ENCODE measurements at places on chromosomes 2 and 18.

DNA sequence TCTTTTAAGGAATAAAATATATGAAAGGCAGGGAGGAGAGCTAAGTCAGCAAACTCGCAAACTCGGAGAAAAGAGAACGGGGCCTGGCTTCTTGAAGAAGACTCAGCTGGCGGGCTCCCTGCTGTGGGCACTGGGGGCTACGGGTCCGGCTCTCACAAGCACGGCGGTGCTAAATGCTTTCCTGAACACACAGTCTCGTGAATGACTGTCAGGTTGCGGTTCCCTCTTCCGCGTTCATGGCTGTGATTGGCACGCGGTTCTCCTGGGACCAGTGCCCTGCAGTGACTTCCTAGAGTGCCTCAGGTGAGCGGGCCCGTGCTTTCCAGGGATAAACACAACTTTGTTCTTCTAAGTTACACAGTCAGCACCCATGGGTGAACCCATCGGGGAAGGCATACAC lies 208.4 kb downstream of the HDAC4 start:
- no peak for DNase-seq

DNA sequence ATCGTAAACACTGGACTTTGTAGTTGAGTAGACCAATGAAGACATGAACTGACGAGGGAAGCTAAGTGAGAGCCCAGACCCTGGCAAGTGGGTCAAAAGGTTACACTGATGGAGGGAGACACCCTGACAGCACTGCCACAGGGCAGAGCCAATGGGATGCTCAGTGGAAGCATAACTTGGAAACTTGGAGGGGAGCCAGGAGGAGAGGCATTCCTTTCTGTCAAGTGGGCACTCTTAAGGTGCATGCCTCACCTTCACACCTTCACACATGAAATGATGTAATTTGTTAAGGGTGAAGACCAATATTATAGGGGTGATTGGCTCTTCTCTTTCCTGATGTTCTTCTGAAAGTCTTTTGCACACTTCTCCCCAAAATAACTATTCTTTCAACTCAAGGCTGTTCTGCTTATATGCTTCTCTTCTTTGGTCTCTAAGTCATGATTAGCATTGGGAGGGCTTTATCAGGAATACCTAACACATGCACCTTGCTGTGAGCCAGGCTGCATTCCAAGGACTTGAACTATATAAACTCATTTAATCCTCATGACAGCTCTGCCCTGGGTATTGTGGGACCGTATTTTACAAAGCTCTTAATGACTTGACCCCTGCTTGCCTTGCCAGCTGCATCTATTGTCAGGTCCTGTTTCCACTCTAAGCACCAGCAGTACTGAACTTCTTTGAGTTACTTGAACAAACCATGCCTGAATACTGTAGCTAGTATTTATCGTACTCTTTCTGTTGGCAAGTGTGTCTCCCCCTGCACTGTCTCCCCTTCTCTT lies 19.0 kb downstream of the RPL37A start:
- no peak for DNase-seq

DNA sequence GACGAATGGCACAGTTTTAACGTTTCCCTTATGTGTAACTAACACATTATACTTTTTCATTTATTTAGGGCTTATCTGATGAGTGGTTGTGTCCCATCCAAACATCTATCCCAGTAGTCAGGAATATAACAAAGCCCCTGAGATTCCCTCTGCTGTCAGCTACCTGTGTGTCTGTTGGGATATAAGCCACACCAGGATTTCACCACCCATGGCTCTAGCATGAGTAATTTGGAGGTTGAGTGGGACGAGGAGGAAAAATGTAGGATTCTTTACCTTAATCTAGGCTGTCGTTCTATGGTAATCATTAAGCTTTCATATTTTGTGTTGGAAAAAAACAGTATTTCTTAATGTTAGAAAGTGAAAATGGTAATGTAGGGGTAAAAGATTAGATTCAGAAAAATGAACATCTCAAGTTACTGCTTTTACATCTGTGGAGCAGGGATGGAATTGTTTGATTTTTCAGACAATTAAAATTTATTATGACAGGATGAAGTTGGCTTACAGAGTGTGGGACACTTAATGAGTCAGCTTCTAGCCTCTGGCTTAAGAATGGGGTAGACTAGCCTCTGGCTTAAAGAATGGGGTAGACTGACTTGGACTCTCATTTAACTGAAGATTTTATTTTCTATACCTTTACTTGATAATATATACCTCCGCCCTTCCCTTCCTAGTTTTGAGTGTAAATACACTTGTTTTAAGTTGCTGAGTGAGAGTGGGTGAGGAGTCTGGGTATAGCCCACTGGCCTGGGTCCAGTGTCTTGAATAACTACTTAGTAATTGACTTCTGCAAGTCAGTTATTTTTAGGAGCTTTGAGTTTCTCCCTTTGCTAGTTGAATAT lies 88.5 kb upstream of the RANBP2 start:
- DNase-seq = no peak

- no peak for DNase-seq
Observed at GRCh38 chr2:128202791-128203190, 111.8 kb downstream of the UGGT1 start.

DNA sequence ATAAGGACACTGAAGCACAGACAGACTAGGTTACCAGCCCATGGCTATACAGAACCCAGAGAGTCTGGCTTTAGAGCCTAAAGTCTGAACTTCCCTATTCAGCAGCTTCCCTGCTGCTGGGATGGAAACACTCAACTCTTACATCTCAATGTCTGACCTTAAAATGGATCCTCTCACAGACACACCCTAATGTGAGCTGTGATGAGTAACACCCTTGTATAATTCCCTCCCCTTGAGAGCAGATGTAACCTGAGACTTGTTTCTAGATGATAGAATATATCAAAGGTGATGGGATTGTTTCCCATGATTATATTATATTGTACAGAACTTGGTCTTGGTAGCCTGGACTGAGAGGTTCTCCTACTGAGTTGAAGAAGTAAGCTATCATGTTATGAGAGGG lies 577.1 kb upstream of the KLHL29 start:
- DNase-seq = no peak

DNA sequence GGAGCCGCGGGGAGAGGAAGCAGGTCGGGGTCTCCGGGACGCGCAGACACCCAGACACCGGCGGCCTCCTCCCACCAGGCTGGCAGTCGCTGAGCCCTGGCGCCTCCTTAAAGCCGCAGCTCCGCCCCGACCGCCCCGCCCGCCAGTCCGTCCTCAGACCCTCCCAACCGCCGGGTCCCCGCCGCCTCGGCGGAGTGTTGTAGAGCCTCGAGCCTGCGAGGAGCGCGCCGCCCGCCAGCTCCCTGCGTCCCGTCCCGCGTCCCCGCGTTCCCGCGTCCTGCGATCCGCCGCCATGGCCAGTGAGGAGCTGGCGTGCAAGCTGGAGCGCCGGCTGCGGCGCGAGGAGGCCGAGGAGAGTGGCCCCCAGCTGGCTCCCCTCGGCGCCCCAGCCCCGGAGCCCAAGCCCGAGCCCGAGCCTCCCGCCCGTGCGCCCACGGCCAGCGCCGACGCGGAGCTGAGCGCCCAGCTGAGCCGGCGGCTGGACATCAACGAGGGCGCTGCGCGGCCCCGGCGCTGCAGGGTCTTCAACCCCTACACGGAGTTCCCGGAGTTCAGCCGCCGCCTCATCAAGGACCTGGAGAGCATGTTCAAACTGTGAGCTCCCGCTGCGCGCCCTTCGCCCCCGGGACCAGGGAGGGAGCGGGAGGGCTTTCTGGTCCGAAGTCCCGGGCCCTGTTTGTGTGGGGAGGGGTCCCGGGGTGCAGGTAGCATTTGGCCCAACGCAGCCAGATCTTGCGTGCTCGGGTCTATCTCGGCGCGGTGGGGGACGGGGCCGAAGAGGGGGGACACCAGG lies at the start of gene EFHD1:
Gene EFHD1, plus strand, starts transcription at position 192 of the 793 bp plus-strand sequence. Its CDS starts 101 bp downstream, at position 293.
- DNase-seq = no peak

- no peak for DNase-seq
Observed at GRCh38 chr2:237065071-237065377, 20.7 kb upstream of the COPS8 start.

- no peak for DNase-seq
Observed at GRCh38 chr2:231110551-231110950, 14.3 kb downstream of the HTR2B start.

DNA sequence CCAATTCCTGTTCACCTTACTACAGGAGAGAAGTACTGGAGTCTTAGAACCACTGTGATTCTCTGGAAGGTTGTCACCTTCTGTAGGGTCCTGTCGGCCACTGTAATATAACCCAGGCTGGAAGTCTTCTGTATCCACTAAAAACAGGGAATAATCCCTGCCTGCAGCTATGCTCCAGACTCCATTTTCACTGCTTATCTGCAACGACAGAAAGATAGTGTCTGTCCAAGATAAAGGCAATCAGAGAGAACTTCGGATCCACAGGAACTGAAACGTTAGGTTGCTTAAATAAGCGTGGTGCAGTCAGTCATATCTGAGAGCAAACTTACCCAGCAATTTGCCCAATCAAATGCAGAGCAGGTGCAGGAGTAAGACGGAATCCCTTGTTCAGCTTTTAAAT lies 34.2 kb downstream of the ALS2 start:
- DNase-seq = no peak

DNA sequence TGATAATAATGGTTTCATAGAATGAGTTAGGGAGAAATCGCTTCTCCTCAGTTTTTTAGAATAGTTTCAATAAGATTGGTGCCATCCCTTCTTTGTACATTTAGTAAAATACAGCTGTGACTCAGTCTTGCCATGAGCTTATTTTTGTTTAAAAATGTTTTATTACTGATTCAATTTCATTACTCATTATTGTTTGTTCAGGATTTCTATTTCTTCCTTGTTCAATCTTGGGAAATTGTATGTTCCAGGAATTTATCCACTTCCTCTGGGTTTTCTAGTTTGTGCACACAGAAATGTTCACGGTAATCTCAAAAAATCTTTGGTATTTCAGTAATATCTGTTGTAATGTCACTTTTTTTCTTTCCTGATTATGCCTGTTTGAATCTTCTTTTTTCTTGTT lies 371.5 kb upstream of the SETBP1 start:
- DNase-seq = no peak

DNA sequence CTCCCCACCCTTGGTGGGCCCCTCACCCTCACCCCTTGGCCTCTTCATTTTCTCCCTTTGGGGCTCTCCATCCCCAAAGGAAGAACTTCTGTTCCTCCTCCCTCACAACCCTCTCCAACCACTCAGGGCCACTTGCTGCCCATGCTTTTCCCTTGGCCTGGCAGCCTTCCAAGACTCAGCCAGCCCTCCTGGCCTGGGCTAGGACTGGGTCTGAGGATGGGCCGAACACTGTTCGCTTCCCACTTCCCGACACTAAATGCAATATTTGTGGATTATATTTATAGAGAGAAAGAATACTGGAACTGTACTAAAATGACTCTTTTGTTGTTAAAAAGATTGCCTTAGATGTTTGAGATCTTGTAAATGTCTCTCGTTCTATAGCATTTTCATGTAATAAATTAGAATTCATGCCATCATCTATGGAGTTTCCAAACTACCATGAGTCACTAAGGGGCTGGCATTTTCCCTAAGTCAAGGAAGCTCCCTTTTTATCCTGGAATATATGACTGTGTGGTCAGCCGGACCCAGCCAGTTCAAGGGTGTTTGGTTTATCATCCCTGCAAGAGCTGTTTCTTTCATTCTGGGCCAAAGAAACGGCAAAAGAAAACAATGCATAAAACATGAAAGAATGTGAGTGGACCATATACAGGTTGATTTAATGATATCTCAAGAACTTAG lies 3.8 kb downstream of the CXCR2 start:
- no peak for DNase-seq

DNA sequence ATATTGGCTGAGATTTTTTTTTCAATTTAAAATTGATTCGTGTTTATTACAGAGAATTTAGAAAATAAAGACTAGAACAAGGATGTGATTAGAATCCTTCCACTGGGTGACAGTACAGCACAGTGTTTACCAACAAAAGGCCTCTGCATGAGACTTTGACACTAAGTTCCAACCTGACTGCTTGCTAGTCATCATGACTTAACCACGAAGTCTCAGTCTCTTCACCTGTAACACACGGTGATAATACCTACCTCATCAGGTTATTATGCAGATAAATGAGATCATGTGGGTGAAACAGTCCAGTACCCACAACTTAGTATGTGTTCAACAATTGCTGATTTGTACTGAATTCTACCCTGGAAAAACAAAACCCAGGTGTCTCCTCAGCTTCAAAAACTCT lies 151.2 kb downstream of the STK39 start:
- DNase-seq = no peak

DNA sequence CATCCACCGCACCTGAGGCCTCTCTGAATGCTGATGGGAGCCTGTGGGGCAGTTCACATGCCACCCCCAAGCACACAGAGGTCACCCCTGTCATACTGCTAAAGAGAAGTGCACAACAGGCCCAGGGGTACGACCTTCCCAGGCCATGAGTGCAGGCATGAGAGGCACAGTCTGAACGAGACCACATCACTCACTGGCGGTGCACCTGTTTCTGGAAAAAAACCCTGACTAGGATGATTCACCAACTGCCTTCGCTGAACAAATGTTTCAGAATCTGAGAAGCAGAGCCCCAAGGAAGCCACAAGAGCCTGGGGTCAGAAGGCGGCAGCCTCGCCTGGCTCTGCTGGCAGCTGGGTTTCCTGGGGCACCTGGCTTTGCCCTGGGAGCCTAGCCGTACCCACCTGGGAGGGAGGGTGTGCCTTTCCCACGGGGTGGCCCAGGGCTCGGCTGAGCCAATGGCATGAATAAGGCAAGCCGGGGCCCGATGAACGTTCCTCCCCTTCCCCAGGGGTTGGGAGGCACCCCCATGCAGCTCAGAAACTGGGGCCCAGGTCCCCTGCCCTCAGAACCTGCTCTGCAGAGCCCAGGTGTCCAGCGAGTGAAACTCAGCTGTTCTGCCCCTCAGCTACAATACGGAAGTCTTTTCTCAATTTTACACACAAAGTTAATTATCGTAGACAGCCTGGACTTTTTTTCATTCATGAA lies 73.8 kb downstream of the HDAC4 start:
- DNase-seq = no peak

GRCh38 chr2:114010001-114010400 lies 120.1 kb downstream of the ACTR3 start:
- no peak for DNase-seq

Measured in NCI-H187 (cell line).